Activated CD8-positive, alpha-beta memory T cell treated with anti-CD3 and anti-CD28 coated beads, Interleukin-2, amount 50 U/mL, for 48 hours (primary cell): ENCODE measurements at places on chromosomes 4 and X.

DNA sequence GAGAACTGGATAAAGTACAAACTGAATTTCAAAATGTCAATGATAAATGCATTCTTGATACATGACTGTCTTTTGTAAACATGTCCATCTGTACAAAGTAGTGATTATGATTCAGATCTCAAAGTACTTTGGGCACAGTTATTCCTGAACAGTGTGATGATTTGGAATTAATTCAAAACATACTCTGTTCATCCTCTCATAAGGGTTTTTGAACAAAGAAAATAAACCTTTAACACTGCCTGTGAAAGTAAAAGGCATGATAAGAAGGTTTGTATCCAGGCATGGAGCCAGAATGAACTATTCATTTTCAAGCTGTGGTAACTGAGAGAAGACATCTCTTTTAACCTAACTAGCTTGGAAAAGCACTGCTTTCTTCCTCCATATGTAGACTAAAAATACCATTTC, 883 bp upstream of the KLHL4 start:
- DNase-seq, result no peak

- DNase-seq, result no peak
Observed at GRCh38 chr4:156792462-156793085, 179.0 kb downstream of the PDGFC start.

GRCh38 chrX:76434103-76434741, 6.7 kb downstream of the MAGEE1 start:
- no peak for DNase-seq

GRCh38 chr4:175215657-175216056, 297.5 kb downstream of the ADAM29 start:
- no peak for DNase-seq

DNA sequence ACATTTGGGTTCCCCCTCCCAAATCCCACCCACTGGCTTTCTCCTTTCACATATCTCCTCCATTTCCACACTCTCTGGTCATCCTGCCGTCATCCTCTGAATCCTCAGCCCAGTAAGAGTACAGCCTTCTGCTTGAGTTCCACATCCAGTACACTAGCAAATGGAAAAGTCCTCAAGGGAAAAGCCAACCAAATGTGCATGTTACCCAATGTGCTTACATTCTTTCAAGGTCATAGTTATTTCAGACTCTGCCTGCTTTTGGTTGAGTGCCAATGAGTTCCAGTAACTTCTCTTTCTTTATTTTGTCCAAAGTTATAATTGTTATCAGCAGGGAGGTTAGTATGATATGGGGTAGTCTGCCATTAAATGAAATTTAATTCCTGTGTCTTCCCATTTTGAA, 78.1 kb downstream of the SRPX start:
- no peak for DNase-seq

- no peak for DNase-seq
Observed at GRCh38 chr4:87038837-87039615, 104.2 kb downstream of the AFF1 start.

DNA sequence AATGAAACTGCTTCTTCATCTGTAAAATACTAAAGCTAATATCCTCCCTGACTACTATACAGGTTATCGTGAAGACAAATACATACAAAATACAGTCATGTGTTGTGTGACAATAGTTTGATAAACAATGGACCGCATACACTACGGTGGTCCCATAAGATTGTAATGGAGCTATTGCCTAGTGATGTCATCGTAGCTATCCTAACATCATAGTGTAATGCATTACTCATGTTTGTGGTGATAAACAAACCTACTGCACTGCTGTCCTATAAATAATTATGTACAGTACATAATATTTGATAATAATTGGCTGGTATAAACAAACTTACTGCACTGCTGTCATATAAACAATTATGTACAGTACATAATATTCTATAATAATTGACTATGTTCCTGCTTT, 5.6 kb upstream of the NEIL3 start:
- no peak for DNase-seq

DNA sequence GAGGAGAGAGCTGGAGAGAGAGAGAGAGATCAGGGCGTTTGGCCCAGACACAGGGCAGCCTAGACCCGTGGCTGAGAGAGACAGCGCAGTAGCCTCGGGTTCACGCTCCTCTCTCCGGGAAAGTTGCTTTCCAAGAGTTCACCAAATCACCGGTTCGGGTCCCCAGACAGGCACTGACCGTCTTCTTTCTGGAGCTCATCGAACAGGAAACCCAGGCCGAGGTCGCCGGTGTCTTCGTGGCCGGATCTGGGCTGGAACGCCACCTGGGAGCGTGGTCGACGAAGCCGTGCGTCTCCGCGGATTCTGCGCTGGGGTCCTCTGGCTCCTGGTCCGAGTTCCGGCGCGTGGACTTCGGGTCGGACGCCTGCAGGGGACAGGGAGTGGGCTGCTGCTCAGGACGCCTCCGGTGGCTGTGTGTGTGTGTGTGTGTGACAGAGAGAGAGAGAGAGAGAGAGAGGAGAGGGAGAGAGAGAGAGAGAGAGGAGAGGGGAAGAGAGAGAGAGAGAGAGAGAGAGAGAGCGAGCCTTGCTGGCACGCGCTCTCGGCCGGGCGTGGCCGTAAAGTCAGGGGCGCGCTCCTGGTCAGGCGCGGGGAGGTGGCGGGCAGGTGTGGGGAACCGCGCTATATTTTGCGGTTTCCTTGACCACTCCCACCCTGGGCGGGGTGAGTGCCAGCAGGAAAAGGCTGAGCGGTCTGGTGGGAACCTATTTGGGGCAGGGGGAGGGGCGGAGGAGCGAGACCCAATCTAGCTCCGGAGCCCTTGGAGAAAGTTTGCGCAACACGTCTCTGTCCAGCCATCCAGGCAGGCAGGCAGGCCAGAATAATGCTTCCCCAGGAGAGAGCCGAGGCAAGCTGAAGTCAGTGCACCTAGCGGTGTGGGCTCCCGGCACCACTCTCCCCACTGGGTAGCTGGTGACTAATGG, 62.1 kb downstream of the RHOXF2B start:
- DNase-seq, result no peak

- no peak for DNase-seq
Observed at GRCh38 chr4:169117591-169118081, 107.6 kb upstream of the CBR4 start.

DNA sequence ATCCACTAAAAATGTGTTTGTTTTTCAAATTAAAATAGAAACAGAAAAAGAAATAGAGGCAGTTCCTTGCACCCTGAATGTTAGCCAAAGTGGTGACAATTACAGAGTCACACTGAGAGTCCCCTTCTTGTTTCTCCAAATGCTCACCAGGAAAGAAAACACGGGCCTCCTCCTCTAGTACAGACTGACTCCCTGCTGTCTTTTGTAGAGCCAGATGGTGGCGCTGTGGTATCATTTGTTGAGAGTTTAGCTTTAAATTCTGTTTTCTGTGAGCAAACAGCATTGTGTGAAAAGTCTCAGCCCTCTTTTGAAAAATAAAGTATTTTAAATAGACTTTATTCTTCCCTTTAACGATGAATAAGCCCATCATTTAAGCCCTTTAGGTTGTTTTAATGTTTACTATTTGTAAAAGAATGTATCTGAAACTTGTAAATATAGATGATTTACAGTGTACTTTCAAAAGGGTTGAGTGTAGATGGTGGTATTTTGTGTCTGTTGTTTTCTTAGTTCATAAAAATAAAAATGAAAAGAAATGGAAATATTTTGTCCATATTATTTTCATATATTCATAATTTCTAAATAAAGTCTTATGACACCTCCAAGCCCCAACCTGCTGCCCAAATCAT, 36.9 kb upstream of the ATOH1 start:
- peak; percentile 59 for DNase-seq

- no peak for DNase-seq
Observed at GRCh38 chr4:23484689-23485088, 405.2 kb downstream of the PPARGC1A start.

- DNase-seq, result peak; percentile 72
Observed at GRCh38 chr4:77586951-77587383, 18.7 kb upstream of the CXCL13 start.

- no peak for DNase-seq
Observed at GRCh38 chrX:10608099-10608498, 12.3 kb downstream of the MID1 start.

DNA sequence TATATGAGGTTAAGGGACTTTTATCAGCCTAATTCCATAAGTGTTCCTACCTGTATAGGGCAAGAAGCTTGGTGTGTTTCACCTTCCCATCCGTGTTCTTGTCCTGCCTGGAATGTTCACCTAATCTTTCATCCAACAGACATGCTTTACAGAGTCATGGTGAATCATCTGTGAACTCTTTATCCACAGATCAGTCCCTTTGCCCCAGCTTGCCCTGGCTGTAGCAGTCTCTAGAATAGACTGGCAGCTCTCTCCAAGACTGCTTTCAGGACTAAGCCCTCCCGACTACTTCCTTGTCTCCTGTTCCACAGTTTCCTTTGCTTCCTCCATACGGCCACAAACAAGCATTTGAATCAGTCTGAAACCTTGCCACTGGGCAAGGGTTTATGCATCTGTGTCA, 177.9 kb upstream of the IL15 start:
- DNase-seq, result no peak

DNA sequence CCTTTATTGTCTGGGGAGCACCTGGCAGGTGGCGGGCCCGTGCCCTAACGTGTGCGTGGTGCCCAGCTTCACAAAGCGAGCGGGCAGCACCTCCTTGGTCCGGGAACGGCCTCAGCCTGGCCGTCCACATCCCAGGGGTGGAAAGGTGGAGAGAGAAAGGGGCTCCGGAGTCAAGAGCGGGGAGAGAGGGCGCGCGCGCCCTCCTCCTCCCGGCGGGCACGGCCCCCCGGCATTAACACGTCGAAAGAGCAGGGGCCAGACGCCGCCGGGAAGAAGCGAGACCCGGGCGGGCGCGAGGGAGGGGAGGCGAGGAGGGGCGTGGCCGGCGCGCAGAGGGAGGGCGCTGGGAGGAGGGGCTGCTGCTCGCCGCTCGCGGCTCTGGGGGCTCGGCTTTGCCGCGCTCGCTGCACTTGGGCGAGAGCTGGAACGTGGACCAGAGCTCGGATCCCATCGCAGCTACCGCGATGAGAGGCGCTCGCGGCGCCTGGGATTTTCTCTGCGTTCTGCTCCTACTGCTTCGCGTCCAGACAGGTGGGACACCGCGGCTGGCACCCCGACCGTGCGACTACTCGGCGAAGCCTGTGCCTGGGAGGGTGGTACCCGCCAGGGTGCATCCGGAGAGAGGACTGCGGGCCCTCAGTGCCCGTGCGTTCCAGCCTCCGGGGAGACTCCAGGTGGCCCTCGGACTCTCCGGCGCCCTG, at the start of gene KIT:
Gene KIT (plus strand): TSS at position 407 of the 701 bp plus-strand sequence. CDS start 58 bp downstream, at position 465.
- DNase-seq, result peak; percentile 53

GRCh38 chrX:120790118-120790517, 85.5 kb downstream of the CT47B1 start:
- DNase-seq, result no peak

- no peak for DNase-seq
Observed at GRCh38 chr4:26032142-26032541, 118.1 kb downstream of the SMIM20 start.

DNA sequence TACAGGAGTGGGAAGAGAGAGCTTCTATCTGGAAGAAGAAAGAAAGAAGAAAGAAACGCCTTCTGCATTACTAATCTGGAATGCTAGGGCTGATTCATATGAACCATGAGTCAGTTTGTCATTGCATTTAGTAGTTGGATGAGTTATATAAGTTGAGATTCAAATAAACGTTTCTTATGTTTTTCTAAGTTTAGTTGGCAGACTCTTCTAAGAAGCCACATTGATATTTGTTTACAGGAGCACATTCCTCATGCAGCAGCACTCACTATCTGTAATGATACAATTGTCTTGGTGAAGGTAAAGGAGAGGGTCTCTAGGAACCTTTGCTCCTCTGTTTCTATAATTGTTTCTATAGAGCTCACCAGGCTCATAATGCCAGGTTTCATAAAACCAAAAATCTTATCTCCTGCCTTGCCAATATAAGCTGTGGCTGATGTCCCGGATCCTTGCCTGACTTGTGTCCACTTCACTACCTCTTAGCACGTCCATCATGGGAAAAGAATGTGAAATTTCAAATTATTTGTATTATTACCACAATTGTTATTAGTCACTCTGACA, 39.5 kb downstream of the HOPX start:
- no peak for DNase-seq

DNA sequence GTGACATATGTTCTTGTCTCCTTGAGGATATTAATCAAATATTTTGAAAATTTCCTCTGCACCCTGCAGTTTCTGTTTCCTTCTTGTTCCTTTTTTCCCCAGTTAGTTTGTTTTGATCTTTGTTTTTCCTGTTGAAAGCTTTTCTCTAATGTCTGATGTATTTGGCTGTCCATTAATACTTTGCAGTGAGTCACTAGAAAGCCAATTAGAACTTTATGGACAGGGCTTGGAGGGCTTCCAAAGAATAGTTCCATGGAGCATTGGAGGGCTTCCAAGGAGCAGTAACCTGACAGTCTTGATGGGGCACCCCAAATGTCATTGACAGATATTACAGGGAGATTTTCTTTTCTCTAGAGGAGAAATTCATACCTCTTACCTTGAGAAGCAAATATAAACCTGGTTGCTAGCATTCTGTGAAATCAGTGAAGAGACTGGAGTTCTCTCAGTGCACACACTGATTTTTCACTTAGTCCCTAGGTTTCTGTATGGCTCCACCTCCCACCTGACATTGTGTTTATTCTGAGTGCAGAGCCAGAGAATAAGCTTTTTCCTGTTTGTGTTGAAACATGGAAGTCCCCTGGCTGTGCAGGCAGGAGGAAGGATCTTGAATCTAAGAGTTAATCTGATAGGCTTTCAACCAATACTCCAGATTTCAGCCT, 26.5 kb downstream of the SPARCL1 start:
- no peak for DNase-seq

GRCh38 chr4:83362492-83363329, 28.1 kb upstream of the HPSE start:
- no peak for DNase-seq

- DNase-seq, result no peak
Observed at GRCh38 chrX:33989936-33990335, 142.2 kb downstream of the FAM47A start.

- DNase-seq, result no peak
Observed at GRCh38 chrX:139113708-139114107, 402.2 kb upstream of the FGF13 start.

GRCh38 chr4:41154010-41154813, 60.1 kb downstream of the APBB2 start:
- no peak for DNase-seq

DNA sequence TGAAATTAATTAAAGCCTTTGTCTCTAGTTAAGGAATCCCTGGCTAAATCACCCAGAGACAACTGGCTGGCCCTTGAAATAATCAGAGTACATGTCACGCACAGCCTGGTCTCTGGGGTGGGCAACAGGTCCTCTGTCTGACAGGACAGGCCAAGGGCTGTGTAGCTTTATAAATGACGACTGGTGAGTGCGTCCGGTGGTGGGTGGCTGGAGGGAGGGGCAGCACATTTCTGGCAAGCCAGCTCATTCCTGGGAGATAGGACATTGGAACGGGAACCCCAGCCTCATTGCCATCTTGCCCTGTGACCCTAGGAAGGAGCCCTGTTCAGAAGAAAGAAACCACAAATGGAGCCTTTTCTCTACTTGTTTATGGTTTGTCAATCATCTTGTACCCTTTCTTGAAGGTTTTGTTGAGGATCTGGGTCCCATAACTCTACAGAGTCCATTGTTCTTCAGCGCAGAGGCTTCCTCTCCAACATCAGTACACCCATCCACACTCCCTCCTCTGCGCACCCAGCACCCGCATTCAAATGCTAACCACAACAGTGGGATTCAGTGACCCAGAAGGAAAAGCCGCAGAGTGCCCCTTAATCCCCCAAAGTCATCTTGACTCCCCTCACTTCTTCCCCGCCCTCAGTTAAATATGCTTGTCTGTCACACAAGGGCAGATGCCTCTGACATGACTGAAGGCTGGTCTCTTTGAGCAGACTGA, 368.1 kb downstream of the UNC5C start:
- no peak for DNase-seq
